ENCODE measurements at places on chromosomes 5 and 9.

GRCh38 chr5:145637396-145637795 is 197.7 kb downstream of the PRELID2 start:
- no peak for DNase-seq

DNA sequence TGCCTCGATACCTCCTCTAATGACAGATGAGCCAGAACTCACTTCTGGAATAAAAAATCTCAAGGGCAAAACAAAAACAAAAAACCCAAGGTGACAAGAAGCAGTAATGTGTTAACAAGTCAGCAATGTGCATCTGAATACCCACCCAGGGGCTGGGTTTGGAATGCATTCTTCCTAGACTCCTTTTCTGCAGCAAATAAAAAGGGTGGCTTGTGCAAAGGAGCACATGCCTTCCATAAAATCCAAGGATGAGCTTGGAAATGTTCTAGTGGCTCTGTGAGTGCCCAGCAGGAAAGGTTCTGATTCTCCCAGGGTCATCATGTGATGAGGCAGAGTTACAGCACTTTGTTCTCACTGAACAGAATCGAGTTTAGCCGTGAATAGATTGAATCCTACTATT is 599.9 kb downstream of the RAB3C start:
- DNase-seq, result no peak

DNA sequence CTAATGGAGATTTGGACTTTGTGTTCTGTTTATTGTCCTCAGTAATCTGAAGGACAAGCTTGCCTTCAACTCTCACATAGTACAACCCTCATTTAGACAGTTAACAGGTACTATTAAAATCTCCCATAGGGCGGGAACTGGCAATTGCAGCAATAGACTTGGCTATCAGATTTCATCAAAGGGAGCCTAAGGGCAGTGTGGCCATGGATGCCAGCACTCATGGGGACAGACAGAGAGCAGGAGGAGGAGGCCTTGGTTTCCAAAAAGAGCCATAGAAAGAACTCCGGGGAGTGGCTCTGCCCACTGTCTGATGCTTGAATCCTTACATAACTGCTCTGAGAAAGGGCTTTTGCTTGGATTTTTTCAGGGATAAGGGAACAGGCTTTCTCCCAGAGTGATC is 6.8 kb downstream of the SLC36A1 start:
- DNase-seq, result peak; percentile 16

DNA sequence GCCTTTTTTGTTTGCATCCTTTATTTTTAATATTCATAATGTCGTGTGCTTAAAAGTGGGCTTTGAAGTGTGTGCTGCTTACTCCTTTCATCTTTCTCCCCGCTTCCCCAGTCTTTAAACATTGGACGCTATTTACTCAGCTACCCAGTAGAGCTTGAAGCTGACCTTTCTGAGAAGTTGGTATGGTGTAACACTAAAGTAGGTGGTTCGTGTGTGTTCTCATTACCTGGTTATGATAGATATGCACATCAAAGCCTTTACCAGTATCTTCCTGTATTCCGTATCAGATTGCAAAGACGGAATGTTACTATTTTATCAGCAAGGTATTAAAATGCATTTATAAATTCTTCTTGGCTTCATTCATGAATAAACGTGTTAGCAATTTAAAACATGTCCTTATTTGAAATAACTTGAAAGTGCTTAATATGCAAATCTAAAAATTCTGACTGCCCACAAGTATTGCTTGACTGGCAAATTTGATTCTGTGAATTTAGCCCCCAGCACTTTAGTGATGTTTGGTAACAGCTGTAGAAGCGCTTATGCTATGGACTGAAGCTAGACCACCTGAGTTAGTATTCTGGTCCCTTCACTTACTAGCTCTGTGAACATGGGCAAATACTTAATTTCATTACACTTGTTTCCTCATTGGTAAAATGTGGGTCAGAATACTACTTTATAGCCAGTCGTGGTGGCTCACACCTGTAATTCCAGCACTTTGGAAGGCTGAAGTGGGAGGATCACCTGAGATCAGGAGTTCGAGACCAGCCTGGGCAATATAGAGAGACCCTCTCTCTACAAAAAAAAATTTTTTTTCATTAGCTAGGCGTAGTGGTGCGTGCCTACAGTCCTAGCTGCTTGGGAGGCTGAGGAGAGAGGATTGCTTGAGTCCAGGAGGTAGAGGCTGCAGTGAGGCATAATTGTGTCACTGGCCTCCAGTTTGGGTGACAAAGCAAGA is 1.7 kb downstream of the RRAGA start:
- DNase-seq, result peak; percentile 31

GRCh38 chr9:137305060-137305797 is 3.2 kb upstream of the NRARP start:
- DNase-seq, result peak; percentile 93

DNA sequence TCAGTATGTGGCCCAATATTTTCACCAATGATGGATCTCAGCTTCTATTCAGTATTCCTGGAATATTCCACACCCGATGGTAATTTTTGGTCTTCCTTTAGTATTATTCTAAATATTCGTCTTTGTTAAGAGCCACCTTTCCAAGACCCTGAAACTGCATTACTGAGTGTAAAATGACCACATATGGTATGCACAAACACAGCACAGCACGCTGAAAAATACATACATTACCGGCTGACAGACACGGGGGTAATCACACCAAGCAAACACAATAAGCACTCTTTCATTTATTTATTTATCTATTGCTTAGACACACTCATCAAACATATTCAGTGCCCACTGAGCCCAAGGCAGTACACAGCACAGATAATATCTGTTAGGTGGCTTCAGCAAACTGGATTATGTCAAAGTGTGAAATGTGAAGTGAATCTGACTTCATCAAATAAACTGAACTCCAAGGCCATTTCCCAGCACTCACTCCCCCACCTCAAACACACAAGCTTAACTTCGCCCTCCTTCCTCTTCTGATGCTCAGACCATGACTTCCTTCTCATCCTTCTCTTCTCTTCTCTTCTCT is 1637.8 kb upstream of the C9orf72 start:
- peak; percentile 35 for DNase-seq

DNA sequence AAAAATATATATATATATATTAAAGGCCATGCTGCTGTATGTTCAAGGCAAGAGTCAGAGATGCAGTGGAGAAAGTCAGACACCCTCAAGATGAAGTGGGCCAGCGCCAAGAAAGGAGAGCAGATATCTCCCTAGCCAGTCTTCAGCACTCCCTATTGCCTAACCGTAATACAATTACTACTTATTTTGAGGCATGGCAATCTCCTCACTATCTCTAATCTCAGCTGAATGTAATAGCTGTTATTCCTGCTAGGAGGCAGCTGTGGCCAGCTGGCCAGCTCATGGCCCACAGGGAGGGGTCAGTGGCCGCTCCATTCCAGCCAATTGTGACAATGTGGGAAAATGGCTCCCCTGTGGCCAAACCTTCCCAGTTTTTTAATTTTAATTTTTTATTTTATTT is 87.5 kb upstream of the FBXW11 start:
- DNase-seq, result no peak

DNA sequence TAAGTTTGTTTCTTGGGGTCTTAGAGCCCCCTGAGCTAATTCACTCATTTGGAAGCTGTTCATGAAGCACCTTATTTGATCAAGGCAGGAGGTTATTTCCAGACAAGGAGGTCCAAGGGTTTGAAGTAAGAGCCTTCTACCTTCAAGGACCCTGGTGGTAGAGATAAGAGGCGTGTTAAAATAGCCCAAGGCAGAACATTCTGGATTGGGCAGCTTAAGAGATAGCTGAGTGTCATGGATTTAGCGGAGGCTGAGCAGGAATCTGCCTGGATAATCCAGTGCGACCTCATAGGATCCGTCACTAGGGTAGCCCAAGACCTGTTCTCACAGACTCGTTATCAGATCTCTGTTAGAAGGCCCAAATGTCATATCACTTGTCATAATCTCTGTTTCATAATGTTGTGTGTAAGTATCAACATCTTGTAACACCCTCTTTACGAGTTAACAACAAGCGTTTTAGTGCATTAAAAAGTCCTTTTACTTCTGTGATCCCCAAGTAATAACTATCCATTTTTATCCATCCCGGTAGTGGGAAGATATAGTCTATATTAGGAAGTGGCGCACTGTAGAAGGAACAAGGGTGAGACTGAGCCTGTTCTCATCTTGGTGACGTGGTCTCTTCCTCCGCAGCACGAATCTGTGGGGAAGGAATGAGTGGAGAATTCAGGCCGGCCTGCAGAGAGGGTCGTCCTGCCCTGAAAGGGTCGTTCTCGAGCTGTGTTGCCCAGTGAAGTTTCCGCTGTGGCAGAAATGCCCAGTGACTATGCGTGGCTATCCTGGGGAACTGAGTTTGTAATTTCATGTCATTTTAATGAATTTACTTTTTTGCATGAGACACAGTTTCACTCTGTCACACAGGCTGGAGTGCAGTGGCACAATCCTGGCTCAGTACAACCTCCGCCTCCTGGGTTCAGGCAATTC is 28.8 kb downstream of the SLC25A25 start:
- DNase-seq, result no peak

- no peak for DNase-seq
These were observed 221.0 kb downstream of the ESM1 start for GRCh38 chr5:54764102-54765090.

- no peak for DNase-seq
These were observed 352.3 kb downstream of the TMEM161B start for GRCh38 chr5:87916320-87916719.

DNA sequence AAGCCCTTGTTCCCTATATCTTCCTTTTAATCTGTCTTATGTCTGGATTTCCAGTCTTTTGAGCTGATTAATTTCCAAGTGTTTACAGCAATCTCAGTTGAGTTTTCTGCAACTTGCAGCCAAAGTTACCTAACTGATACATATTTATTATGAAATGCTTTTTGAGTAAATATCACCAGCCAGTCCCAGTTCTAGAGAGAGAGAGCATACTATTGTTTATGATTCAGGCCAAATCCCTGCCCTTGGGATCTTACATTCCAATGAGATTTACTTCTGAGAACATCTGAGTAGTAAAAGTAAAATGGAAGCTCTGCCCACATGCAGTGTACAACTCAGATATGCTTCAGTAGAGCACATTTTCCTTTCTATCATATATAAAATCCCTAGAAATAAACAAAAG is 661.7 kb downstream of the KCTD16 start:
- no peak for DNase-seq

DNA sequence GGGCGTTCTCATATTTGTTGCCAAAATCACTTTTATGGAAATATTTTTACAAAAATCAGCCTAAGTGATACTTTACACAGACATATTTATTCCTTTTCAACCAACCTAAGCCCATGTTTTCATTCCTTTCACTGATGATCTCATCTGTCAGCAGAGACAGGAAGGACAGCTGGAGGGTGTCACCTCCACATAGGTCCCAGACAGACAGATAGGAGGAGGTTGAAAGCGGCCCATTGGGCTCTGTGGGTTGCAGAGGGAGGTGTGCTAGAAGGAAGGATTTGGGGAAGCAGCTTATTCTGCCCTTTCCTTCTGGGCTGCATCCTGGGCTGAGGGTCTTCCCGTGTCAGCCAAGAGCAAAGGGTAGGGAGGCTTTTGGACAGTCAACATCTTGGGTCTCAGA is 26.0 kb upstream of the SEMA4D start:
- peak; percentile 43 for DNase-seq

DNA sequence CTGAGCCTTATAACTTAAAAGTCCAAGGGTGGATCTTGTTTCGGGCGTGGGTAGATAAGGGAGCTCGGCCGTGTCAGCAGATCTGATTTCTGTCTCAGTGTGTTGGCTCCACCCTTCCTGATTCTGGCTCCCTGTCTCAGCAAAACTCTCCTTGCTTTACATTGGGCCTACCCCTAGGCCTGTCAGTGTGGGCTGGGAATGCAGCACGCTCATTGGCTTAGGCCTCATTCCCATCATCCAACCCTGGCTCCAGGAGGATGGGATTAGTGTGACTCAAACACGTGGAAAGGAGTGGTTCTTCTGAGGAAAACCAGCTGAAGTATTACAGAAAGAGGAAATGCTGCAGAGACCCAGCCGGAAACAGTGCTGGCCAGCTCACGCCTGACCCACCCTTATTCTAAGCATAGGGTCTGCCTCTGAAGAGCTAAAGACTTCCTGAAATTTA is 59.9 kb downstream of the ZFAND5 start:
- no peak for DNase-seq

DNA sequence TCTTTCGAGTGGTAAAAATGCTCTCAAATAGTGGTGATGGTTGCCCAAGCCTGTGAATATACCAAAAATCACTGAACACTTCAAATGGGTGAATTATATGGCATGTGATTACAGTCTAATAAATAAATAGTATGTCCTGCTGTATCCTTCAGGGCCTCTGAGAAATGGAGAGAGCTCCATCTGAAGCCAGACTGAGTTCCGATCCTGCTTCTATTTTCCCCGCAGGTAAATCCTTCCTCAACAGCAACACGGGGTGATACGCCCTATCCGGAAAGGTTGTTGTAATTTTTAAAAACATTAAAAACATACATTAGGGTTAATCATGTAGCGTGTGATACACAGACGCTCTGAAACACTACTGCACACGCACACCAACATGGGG is 695 bp upstream of the SNAPC3 start:
- no peak for DNase-seq

DNA sequence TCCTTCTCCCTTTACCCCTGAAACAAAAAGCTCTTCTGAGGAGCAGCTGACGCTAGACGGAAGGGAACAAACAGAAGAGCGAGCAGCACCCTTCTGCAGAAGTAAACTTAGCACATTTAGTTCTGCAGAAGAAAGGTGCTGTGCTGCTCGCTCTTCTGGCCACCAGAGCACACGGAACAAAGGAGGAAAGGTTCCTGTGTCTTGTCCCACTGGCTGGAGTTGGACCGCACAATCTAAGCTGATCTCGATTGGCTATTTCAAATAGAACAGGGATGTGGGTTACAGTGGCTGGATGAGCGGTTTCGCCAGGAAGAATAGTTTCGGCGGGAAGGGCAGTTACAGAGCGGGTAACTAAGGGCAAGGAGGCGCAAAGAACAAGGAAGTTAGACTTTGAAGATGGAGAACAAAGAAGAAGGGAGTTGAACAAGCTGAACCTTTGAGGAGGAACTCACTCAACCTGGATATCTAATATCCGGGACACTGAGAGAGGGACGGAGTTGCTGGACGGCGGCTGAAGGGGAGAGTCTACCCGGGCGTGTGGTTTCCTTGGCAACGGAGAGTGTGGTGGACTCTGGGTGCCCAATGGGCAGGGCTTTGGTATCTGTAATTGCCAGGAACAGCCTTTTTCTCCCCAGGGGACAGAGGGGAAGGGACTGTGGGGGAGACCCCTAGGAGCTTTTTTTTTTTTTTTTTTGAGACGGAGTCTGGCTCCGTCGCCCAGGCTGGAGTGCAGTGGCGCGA is 7.1 kb downstream of the GTF3C5 start:
- DNase-seq, result no peak

- peak; percentile 26 for DNase-seq
These were observed 234.9 kb downstream of the YTHDC2 start for GRCh38 chr5:113748403-113748802.

GRCh38 chr9:135471791-135472640 is 7.6 kb upstream of the PPP1R26 start:
- no peak for DNase-seq

GRCh38 chr9:15295761-15296405 is 11.1 kb downstream of the TTC39B start:
- DNase-seq, result peak; percentile 37

All from DMS53 (cell line).